ENCODE measurements at places on chromosomes 7 and 10.

- DNase-seq: no peak
These were observed 119.3 kb downstream of the BBS9 start for GRCh38 chr7:33248671-33249070.

DNA sequence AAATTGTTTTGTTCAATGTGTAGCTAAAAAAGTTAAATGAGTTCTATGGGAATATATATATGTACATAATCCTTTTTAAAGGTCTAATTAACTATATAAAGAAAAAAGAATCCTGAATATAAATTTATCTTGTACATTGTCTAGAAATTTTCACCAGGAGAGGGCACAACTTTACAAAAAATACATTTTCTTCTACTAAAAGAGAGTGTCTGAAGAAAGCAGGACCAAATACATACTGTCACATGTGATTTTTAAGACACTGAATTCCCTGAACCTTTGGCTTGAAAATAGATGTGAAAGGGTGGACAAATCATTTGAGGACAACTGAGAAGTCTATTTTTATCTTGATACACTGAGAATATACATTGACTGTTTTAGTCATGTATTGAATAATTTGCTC lies 204.3 kb downstream of the DGKB start:
- no peak for DNase-seq

GRCh38 chr10:13348216-13349017 lies at the start of gene SEPHS1:
SEPHS1 (minus strand) TSS chr10:13348293; CDS start chr10:13344950, 3,343 bp downstream.
- DNase-seq: peak; percentile 76

GRCh38 chr7:111887734-111888133 lies 318.5 kb downstream of the DOCK4 start:
- no peak for DNase-seq

DNA sequence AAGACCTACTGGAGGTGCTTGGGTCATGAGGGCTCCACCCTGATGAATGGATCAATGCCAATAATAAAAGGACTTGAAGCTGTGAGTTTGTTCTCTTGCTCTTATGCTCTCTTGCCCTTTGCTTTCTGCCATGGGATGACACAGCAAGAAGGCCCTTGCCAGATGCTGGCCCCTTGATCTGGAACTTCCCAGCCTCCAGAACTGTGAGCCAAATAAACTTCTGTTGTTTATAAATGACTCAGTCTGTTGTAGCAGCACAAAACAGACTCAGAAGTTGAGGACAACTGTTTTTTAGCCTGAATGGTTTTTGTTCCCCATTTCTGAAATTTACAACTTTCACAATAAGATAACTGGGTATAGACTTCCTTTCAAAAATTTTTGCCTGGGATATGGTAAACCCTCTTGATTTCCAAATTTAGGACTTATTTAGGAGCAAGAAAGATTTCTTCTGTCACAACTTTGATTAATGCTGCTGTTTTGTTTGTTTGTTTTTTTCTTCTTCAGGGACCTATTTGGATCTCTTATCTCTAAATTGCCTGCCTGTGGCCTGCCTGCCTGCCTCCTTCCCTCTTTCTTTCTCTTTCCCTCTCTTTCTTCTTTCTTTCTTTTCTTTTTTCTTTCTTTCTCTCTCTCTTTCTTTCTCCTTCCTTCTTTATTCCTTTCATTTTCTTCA lies 12.1 kb downstream of the ENTPD1 start:
- no peak for DNase-seq

DNA sequence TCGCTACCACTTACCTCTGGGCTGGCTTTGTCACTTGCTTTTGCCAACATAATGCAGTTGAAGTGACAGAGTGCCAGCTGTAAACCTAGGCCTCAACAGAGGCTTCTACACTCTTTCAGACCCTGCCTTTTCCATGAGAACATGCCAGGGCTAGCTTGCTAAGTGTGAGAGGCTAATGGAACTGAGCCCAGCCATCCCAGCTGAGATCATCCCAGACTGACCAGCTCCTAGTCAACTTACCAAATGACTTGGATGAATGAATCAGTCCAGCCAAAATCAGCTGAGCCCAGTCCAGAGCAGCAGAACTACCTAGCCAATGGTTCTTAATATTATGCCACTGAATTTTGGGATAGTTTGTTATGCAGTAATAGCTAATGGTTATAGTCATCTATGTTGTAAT lies 34.7 kb upstream of the MKLN1 start:
- no peak for DNase-seq

- DNase-seq: no peak
These were observed 141.1 kb downstream of the CDK14 start for GRCh38 chr7:90736968-90737939.

DNA sequence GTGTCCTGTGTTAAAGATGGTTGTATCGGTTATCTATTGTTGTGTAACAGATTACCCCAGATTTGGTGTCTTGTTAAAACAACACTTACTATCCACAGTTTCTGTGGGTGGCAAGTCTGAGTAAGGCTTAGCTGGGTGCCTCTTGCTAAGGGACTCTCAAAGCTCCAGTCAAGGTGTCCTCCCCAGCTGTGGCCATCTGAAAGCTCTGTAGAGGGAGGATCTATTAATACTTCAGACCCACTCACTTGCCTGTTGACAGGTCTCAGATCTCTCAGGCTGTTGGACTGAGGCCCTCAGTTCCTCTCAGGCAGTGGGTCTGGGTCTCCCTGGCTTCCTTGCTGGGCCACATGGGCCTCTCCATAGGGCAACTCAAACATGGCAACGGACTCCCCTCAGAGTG lies 19.6 kb downstream of the ARID5B start:
- DNase-seq: no peak

DNA sequence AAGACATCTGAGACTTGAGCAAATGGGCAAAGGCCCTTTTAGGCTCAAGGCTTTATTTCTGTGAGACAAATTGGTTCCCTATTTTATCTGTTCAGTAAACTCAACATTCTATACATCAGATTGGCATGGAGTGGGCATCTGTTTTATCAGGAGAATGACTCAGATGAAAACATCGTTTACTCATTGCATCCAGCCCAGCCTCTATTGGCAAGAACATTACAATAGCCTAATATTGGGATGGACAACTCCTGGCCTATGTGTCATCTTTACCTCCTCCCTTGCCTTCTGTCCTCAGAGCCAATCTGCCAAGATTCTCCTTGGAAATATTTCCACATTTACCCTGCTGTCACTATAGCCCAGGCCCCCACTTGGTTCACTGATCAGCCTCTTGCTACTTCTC lies 5.5 kb upstream of the BLNK start:
- no peak for DNase-seq

DNA sequence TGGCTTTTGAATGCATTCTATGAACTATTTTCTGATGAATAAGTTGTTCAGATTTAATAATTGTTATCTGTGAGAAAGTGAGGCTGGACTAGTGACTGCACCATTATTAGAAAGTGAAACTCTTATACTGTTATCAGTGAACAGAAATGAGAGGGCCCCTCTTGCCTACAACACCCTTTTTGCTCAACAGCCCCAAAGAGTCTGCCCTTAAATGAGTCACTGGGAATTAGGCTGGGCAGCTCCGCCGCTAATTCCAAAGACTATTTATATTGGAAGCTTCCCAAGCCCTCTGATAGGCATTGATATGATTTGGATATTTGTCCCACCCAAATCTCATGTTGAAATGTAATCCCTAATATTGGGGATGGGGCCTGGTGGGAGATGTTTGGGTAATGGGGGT lies 7.0 kb upstream of the CYP2C18 start:
- DNase-seq: no peak

DNA sequence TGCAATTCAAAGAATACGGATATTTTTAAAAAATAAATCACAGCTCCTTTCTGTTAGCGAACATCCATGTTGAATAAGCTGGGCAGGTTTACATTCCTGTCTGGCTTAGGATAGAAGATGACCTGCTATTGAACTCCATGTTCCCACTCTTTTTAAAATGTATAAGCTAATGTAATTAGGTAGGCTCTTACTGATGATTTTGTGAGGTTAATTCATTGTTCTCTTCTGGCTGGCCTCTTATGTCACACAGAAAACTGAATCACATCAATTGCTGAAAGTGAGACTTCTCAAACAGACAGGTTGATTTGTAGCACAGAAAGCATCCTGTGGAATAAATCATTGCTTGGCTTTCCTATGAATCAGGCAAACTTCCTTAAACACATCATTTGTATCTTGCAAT lies 24.2 kb downstream of the HGF start:
- DNase-seq: no peak

GRCh38 chr10:118977835-118978234 lies 51.7 kb upstream of the NANOS1 start:
- no peak for DNase-seq

- no peak for DNase-seq
These were observed 15.0 kb upstream of the RNF32 start for GRCh38 chr7:156625580-156625979.

GRCh38 chr10:102713539-102713813 lies 721 bp downstream of the ARL3 start:
- no peak for DNase-seq

DNA sequence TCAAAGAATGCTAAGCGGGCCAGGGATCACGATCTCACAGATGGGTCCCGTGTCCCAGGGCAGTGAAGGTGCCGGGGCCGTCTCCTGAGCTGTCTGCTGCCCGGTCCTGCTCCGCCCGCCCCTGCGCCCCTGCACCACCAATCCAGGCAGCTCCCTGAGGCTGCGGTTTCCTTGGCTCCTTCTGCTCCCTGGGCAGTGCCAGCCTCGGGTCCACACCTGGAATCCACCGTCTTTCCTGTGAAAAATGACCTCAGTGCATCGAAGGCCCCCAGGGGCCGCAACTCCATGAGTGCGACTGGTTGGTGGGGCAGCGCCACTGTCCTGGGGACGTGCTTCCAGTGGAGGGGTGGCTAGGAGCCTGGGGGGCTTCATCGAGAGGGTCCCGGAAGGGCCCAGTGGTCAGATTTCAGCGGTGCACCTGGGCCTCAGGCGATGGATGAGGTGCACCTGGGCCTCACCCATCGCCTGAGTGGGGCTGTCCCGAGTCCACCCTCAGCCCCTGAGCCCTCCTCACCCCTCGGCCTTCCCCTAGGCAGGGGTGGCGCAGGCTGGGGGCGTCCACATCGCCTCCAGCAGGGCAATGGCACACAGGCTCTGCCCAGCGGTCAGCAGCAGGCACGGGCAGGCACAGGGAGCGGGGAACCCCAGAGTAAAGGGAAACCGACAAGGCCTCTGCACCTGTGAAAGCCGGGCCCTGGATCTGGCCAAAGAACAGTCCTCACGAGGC lies 27.2 kb downstream of the ADGRA1 start:
- no peak for DNase-seq

- no peak for DNase-seq
These were observed 174.6 kb upstream of the ITGB1 start for GRCh38 chr10:33132626-33133025.

DNA sequence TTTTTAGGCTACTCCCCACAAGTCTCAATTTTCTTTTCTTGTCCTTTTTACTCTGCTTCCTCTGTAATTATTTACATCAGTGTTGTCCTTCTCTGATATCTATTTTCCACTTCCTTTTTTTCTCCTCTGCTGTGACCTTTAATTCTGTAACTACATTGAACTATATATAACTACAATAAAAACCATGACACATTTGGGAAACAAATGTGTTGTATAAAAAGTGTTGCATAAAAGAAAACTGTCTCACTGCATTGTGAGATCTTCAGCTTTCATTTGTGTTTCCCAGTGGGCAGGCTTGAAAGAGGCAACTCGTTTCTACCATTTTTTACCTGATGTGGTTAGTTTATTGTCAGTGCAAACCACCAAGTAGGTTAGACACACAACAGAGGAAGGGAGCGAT lies 483.9 kb upstream of the NRP1 start:
- no peak for DNase-seq

- no peak for DNase-seq
These were observed 30.8 kb downstream of the UMAD1 start for GRCh38 chr7:7671361-7671760.

Measured in activated CD4-positive, alpha-beta T cell treated with anti-CD3 and anti-CD28 coated beads, Interleukin-2, amount 50 U/mL, for 24 hours (primary cell).